Amygdala (tissue), 56 donors: ENCODE measurements at places on chromosomes 12 and 14.

DNA sequence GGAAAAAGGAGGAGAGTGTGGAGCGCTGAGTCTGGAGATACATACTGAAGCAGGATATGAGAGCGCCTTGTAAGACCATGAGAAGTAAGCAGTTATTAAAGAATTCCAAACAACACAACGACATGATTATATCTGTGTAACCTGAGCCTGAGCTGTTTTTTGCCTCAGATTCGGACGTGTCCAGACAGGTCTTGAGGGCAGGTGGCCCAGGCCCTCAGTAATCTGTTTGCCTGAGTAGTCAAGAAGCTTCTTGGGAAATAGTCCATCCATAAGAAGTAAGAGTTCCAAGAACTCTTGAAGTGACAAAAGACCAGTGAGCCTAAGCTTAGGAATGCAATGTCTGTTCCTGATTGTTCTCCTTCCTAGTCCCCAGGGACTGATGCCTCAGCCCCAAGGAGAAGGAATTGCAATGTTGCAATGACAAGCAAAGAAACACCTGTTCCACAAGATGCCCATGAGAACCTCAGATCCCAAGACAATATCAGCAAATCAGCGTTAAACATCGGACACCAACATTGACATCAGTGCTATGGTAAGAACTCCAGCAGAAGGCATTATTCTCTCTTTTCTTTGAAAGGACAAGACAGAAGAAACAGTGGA is 34.7 kb upstream of the ADAMTS20 start:
- DNase-seq = no peak

DNA sequence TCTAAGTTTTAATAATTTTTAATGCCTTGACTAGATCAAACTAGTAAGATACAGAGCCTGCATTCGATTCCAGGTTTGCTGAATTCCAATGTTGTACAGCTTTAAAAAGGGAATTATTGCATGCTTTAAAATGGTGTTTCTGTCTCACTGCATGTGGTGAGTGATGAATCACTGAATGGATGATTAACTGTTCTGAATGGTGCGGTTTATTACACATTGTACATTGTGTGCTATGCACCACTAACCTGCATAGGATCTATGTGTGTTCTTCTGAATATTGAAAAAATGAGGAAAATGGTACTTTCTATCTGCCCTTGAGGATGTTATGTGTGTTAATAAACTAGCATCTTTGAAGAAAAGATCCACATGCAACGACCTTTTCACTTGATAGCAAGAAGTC is 231.7 kb downstream of the NRXN3 start:
- DNase-seq = no peak

DNA sequence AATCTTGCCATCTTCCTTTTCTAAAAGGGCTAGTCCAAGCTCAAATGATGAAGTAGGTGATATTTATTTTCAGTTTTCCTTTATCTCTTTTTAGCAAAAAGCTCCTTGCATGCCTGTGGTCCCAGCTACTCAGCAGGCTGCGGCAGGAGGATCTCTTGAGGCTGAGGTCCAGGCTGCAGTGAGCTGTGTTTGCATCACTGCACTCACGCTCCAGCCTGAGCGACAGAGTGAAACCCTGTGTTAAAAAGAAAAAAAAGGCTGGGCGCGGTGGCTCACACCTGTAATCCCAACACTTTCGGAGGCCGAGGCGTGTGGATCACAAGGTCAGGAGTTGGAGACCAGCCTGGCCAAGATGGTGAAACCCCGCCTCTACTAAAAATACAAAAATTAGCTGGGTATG is 5.0 kb downstream of the TMEM116 start:
- DNase-seq = no peak

DNA sequence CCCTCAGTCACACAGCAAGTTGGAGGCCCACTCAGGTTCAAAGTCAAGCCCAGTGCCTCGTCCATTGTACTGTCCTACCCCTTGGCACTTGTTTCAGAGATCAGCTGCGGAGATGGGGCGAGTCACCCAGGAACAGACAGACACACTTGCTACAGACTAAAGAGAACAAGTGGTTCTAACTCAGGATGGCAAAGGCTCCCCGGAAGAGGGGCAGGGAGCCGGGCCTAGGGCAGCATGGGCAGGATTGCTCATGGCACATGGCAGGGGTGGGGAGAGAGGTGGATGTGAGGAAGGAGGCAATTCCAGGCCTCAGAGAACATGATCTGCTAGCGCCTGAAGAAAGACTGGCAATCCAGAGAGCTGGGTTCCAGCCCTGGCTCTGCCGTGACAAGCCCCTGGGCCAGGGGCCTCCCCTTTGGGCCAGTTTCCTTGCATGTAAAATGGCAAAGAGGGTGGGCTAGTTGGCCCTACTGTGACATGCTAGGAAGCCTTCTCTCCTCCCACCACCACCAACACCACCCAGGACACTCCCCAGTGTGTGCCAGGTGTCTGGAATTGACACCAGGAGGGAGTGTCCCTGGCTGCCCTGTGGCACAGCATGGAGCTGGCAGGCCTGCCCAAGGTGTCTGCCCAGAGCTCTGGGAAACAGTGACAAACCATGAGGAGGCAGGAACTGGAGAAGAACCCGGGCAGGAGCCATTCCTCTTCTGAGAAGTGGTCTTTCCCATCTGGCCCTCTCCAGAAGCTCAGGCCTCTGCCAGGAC is 24.0 kb upstream of the IRF2BPL start:
- no peak for DNase-seq

DNA sequence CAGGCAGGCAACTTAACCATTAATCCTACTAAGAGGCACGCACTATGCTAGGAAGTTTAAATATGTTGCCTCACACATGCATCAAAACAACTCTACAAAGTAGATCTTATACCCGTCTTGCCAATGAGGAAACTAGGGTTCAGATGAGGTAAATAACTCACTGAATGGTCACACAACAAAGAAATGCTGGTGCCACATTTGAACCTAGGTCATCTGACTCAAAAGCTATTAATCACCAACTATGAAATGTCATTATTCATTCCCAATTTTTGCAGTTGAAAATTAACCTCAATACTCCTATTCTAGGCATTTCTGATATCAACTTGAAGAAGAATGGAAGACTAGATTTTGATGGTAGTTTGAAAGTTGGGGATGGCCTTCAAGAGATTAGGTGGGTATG is 2.8 kb upstream of the PYROXD1 start:
- no peak for DNase-seq

DNA sequence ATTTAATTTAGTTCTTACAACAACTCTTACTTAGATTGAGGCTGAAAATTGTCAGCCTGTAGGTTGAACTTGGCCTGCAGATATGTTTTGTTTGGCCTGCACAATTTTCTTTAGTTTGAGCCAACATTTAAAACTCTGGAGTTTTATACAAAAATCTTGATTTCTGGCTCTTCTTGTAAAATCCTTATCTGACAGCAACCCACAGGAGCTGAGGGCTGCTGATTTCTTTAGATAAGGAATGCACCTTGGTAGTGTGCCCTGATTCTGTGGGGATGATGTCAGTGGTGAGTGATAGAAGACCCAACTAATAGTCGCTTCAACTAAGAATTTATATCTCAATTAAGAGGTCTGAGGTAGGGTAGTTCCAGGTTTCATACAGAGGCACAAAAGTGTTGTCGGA is 49.5 kb downstream of the SOCS2 start:
- DNase-seq = no peak

DNA sequence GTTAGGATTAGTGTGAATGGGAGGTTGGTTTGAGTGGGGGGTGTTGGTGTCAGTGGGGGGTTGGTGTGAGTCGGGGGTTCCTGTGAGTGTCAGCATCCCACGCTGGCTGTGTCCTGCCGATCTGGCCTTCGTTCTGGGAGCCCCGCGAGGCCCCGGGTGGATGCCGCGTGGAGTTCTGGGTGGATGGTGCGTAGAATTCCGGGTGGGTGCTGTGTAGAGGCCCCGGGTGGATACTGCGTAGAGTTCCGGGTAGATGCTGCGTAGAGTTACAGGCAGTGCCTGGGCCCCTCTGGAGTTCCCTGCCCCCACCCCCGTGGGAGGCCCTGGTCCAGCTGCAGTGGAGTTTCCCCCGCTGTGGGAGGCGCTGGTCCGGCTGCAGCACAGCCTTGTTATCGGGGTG is 8.7 kb downstream of the NOC4L start:
- DNase-seq = no peak

- no peak for DNase-seq
These were observed 13.3 kb upstream of the DTX1 start for GRCh38 chr12:113043240-113043639.

GRCh38 chr12:118033323-118033722 is 16.8 kb downstream of the RFC5 start:
- DNase-seq = no peak

GRCh38 chr14:72532686-72533454 is 361.0 kb downstream of the DPF3 start:
- DNase-seq = no peak

DNA sequence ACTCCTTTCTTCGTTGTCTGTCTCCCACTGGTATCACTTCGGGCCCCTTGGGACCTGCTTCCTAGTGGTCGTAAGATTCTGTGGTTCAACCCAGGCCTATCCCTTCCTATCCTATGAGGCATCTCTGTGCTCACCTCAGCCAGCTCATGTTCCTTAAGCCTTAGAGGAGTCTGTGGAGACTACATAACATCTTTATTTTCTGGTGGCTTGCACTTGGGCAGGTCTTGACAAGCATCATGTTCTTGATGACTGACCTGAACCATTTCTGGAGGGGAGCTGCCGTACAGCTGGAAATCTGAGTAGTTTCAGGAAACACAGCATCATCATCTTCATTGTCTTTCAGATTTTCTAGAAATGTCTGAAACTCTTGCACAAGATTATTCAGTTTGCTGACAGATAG is 69.3 kb downstream of the PPFIBP1 start:
- no peak for DNase-seq

GRCh38 chr14:69868363-69868963 is 10.8 kb upstream of the SMOC1 start:
- no peak for DNase-seq

- DNase-seq = no peak
These were observed 163.1 kb downstream of the SLC15A4 start for GRCh38 chr12:128660532-128661225.

DNA sequence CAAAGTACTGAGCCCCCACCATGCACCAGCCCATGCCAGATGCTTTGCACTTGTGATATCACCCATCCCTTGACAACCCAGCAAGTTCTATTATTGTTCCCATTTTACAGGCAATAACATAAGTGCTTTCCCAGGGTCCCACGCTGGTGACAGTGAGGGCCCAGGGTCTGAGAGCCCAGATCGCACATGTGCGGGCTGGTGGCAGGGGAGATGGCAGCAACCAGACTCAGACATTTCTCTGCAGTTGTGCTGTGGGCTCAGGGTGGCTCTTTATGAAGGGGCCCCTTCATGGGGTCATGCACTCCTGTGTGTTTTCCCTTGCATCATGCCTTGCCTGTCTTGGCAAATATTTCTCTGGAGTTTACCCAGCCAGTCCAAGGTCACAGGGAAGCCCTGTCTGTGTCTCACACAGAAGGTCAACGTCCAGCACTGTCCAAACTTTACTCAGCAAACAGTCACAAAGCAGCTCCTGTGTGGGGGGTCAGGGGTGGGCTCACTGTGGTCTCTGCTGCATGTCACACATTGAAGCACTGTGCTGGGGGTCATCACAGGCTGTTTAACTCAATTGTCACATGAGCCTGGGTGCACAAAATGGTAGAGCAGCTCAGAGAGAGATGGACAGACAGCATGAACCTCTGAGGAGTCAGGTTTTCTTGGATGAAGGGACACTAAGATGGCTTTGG is 12.7 kb downstream of the SERPINA5 start:
- DNase-seq = no peak

GRCh38 chr14:60133487-60133886 is 31.7 kb downstream of the DHRS7 start:
- no peak for DNase-seq

DNA sequence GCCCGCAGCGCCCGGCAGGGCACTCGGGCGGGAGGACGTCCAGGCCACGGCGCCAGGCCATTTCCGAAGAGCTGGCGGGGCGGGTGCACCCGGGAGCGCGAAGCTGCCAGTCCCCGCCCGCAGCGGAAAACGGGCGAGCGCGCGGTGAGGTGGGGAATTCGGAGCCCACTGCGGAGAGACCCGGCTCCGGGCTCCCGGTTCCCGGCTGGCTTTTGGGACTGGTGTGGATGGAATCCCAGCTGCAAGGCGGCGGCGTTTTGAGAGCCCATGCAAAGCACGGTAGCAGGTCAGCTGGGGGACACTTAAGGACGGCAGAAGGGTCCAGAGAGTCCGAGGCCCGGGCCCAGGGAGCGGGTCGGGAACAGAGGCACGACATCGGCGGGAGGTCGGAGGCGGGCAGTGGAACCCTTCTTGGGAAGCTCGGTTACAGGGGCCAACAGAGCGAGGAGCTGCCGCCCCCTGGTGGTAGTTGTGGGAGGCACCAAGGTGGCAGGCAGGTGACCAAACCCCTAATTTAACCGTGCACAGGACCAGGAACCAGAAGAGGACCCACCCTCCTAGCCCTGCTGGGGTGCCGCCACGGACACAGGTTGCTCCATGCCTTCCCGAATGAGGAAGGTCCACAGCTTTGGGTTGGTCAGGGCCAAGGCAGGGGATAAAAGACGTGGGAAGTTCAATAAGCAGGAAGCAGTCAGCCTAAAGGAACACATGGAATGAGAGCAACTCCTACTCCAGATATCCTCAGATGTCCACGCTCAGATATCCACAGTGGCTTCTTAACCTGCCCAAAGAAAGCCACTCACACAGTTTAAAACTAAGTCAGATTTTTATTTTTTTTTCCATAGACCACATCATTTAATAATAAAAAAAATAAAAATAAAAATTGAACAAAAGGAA is 685 bp upstream of the CDH24 start:
- DNase-seq = no peak

- no peak for DNase-seq
These were observed 3.0 kb downstream of the WNT1 start for GRCh38 chr12:48980953-48981756.

- no peak for DNase-seq
These were observed 148.9 kb downstream of the PPM1H start for GRCh38 chr12:62785941-62786559.

GRCh38 chr12:108516511-108517275 is 1.6 kb downstream of the FICD start:
- no peak for DNase-seq

GRCh38 chr14:52333823-52334657 is 19.9 kb downstream of the PTGER2 start:
- DNase-seq = no peak

GRCh38 chr12:32566663-32567295 is 112.3 kb upstream of the DNM1L start:
- DNase-seq = no peak

DNA sequence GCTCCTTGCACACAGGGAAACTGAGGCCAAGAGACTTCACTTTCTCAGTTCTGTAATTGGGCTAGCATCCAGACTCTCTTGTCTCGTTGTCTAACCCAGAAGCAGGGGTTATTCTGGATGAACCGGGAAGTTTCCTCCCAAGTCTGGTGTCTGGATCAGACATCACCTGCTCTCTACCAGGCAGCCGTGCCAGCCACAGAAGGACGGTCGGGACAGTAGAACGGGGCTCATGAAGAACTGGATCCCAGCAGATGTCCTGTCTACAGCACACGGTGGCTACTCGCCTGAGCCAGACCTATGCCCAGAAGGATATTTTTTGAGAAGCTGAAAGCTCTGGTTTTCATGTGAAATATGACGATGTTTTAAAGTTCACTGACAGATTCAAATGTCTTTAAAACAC is 19.1 kb upstream of the FZD10 start:
- DNase-seq = no peak
